ENCODE measurements at places on chromosomes 7 and 10. TPM values are rescaled to one million over a fixed set of nuclear protein-coding genes. Genes with fewer than 3 reads are reported as not detected.

ADO gene
- total RNA-seq: 13.9 TPM

TMEM229A gene
- total RNA-seq: not detected

SRRM3 gene
- total RNA-seq: 3.4 TPM

NCF1 gene
- 6.1 TPM for total RNA-seq

DNA sequence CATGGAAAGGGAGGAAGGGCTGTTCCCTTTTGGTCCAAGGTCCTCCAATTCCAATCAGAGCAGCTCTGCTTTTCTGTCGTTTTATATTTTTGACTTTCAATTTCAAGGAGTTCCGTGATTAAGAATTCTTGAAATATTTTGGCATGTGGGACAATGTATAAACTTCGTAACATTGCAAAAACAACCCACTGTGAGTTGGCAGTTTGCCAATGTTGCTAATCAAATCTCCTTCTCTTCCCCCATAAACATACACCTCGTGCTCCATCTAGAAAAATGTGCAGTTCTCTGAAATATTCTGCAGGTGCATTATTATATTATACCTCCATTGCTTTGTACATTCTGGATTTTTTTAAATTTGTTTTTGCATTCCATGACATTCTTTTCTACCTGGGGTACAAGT, 49.8 kb downstream of the POU6F2 start:
- DNase-seq: no peak

DNA sequence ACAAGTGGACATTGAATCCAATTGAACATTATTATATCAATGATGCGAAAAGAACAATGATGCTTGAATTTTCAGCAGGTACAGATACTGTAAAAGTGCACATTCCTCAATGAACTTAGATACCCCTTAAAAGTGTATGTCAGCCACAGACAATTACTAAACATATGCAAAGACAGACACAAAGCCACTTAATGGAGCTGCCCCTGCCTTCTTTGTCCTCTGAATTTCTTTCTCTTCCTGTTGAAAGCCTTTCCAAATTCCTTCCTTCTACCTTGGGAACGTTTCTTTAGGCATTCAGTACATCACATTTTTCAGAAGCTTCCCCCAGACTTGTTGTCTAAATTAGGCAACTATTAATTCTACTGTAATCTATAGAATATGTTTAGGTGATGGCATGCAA, 706.8 kb upstream of the MBL2 start:
- DNase-seq: no peak

- no peak for DNase-seq
Measured at GRCh38 chr7:81402227-81402626, 367.6 kb downstream of the HGF start.

- DNase-seq: no peak
Measured at GRCh38 chr7:155602156-155602555, 42.3 kb upstream of the RBM33 start.

GRCh38 chr10:31886885-31887284, 41.7 kb downstream of the ARHGAP12 start:
- DNase-seq: no peak

GRCh38 chr10:93437086-93437945, 44.8 kb downstream of the MYOF start:
- peak; percentile 66 for DNase-seq

DNA sequence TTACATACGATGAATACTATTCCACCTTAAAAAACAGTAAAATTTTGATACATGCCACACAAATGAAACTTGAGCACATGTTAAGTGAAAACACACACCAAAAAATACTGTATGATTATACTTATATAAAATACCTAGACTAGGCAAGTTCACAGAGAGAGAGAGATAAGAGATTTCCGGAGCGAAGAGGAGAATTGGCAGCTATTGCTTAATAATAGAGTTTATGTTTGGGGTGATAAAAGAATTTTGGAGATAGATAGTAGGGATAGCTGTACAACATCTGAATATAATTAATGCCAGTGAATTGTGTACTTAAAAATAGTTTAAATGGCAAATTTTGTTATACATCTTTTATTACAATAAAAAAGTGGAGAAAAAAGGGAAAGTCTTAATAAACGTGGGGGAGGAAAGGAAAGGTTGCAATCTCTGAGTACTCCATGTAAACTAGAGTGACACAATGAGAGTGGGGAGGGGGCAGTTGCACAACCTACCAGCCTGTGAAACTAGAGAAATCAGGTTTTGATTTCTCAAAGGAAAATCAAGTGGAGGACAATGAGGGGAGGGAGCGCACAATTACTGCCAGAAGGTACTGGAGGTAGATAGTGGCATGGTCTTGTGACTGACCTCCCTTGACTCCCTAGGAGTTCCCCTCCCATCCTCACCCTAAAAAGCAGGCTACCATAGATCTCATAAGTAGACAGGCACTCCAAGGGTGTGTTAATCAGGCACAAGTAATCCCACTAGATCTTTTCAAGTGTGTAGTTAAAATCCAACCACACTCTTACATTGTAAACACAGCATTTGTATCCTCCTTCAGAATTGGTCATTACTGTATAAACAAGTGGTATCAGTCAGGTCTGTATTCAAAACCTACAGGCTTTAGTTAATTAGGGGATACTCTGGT, 31.6 kb upstream of the ANK3 start:
- no peak for DNase-seq

DNA sequence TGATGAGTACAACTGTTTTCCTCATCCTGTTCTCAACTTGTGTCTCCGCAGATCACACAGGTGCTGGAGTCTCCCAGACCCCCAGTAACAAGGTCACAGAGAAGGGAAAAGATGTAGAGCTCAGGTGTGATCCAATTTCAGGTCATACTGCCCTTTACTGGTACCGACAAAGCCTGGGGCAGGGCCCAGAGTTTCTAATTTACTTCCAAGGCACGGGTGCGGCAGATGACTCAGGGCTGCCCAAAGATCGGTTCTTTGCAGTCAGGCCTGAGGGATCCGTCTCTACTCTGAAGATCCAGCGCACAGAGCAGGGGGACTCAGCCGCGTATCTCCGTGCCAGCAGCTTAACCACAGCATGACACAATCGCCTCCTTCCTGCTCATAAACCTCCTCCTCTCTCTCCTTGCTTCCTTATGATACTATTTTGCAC, 126.7 kb upstream of the PRSS58 start:
- DNase-seq: no peak

GRCh38 chr10:100600218-100600617, 64.5 kb downstream of the HIF1AN start:
- no peak for DNase-seq

DNA sequence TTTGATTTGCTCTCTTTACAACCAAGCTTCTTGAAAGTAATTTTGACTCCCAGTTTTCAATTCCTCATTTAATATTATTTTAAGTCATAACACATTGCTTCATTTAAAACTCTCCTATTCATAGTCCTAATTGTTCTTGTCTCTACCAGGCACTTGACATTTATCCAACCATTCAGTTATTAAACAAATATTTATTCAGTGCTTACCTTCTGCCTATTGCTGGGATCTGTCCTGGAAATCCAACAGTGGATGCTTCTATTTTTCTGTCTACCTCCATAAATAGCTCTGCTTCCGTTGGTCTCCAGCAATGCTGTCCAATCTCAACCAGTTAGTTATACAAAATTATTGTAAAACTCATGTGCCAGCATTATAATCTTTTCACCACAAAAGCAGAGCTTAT, 615.1 kb downstream of the ZWINT start:
- no peak for DNase-seq

Measured in breast epithelium (tissue), 4 donors.